ENCODE measurements at places on chromosomes 6 and 20. TPM values are rescaled to one million over a fixed set of nuclear protein-coding genes. Genes with fewer than 3 reads are reported as not detected.

- no peak for DNase-seq
These were observed 27.1 kb downstream of the NCOA6 start for GRCh38 chr20:34798328-34798727.

- DNase-seq, result no peak
These were observed 440.4 kb downstream of the EPM2A start for GRCh38 chr6:145294942-145295341.

Gene AVP
- not detected for total RNA-seq

DNA sequence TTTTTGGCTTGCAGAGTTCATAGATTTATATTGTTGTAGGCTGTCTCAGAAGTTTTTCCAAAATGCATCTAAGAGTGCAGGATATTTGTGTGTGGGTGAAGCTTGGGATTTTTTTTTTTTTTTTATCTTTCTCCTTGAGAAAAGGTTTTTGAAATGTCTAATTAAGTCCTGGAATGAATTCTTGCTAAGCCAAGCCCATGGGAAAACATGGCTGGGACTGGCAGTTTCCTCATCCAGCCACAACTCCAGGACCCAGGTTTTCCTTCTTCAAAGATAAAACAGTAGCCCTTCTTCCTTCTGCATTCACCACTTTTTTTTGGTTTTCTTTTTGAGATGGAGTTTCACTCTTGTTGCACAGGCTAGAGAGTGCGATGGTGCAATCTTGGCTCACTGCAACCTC lies 242.5 kb upstream of the JAG1 start:
- DNase-seq, result no peak
